ENCODE measurements at places on chromosomes 2 and 18. TPM values are rescaled to one million over a fixed set of nuclear protein-coding genes. Genes with fewer than 3 reads are reported as not detected.

Gene AGXT
- not detected for total RNA-seq

Gene EVX2
- total RNA-seq, result not detected

Gene KIAA2012
- not detected for total RNA-seq

Gene PHOSPHO2
- 4.4 TPM for total RNA-seq

Gene ZNF521
- total RNA-seq, result not detected

DNA sequence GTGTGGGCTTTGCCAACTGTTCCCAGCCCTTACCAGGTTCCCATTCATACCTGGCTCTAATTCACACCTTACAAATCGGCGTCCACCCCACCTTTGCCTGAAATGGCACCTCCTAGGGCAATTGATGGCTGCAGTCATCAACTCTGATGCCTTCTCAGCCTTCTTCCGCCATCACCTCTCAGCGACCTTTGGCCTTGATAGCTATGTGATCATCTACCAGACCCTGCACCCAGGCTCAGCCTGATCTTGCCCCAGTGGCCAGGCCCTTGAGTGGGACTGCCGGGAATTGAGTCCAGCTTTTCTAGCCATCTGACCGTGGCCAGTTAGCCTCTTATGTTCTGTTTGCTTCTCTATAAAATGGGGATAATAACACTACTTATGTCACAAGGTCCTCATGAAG, 32.5 kb downstream of the PSD4 start:
- no peak for DNase-seq
- H3K36me3 ChIP-seq, result no peaks in the 10 kb centered on the region
- no peaks in the 10 kb centered on the region for H3K27me3 ChIP-seq
- no peak overlapping the region for H3K4me3 ChIP-seq

DNA sequence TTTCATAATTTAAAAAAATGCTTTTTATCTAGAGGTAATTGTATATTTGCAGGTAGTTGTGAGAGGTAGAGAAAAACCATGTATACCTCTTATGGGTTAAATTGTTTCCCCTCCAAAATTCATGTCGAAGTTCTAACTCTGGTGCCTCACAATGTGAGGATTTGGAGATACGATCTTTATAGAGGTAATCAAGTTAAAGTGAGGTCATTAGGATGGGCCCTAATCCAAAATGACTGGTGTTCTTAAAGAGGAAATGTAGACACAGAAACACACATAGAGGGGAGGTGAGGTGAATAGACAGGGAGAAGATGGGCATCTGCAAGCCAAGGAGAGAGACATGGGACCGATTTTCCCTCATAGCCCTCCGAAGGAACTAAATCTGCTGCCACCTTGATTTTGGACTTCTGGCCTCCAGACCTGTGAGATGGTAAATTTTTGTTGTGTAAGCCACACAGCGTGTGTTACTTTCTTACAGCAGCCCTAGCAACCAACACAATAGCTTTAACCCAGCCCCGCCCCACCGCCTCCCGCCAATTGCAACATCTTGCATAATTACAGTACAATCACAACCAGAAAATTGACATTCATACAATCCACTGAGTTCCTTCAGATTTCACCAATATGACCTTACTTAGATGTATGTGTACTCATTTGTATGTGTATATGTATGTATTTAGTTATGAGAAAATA, 208.9 kb downstream of the MIB1 start:
- H3K27ac ChIP-seq, result no peak overlapping the region
- H3K4me1 ChIP-seq, result no peaks in the 10 kb centered on the region
- H3K27me3 ChIP-seq, result peaks cover 23% of the 10 kb centered on the region
- no peak overlapping the region for H3K4me3 ChIP-seq
- no peaks in the 10 kb centered on the region for H3K36me3 ChIP-seq

DNA sequence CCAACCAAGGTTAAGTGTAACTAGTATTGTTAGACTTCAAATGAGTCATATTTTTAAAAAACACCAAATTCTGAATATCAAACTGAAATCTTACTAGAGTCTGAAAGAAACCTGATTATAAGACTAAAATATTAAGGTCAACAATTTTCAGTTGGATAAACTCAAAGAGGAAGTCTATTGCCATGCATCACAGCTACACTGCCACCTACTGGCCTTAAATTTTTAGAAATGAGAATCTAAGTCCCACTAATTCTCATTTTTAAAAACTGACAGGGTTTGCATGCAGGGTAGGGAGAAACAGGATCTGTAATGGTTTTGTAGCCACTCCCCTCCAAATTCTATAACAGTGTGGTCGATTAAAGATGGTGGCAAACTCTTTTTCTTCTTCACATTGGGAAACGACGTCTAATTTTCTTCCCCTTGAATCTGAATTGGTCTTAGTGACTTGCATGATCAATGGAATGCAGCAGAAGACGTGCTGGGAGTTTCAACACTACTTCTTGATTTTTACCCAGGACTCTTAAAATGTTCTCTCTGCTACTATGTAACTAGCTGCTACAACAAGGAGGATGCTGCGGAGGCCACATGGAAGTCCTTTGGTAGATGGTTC, 176.1 kb upstream of the SESTD1 start:
- no peak overlapping the region for H3K27ac ChIP-seq
- peaks cover 29% of the 10 kb centered on the region for H3K27me3 ChIP-seq
- DNase-seq, result no peak
- no peaks in the 10 kb centered on the region for H3K36me3 ChIP-seq
- H3K4me1 ChIP-seq, result no peaks in the 10 kb centered on the region

- H3K27me3 ChIP-seq, result no peaks in the 10 kb centered on the region
- peaks cover 41% of the 10 kb centered on the region for H3K36me3 ChIP-seq
- H3K4me3 ChIP-seq, result no peak overlapping the region
- DNase-seq, result no peak
These were observed 39.7 kb downstream of the VIL1 start for GRCh38 chr2:218458598-218458997.

DNA sequence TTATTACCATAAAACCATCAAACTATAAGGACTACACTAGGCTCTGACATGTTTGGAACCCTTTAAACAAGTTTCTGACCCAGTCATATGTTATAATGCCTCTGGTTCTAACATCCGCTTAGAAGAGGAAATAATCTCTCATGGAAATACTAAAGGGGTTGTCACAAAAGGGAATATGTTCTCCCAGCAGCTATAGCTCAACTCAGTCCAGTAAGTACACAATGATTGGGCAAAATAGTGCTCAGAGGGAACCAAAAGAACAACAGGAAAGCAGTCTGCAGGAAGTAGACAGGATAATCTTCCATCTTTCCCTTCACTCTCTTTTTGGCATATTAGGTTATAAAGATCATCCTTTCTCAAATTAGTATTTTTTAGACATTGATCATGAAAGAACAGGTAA, 4.3 kb downstream of the SRBD1 start:
- no peak overlapping the region for H3K4me3 ChIP-seq
- DNase-seq, result no peak
- H3K36me3 ChIP-seq, result peaks cover 3% of the 10 kb centered on the region
- peaks cover 20% of the 10 kb centered on the region for H3K4me1 ChIP-seq

- peaks cover 24% of the 10 kb centered on the region for H3K27me3 ChIP-seq
- no peaks in the 10 kb centered on the region for H3K36me3 ChIP-seq
- H3K4me3 ChIP-seq, result no peak overlapping the region
- H3K4me1 ChIP-seq, result no peaks in the 10 kb centered on the region
These were observed 259.4 kb downstream of the GBX2 start for GRCh38 chr2:235908826-235909225.

GRCh38 chr18:40904295-40904694, 1050.7 kb upstream of the PIK3C3 start:
- H3K4me3 ChIP-seq, result no peak overlapping the region
- no peak overlapping the region for H3K27ac ChIP-seq
- H3K4me1 ChIP-seq, result no peaks in the 10 kb centered on the region
- H3K36me3 ChIP-seq, result no peaks in the 10 kb centered on the region

DNA sequence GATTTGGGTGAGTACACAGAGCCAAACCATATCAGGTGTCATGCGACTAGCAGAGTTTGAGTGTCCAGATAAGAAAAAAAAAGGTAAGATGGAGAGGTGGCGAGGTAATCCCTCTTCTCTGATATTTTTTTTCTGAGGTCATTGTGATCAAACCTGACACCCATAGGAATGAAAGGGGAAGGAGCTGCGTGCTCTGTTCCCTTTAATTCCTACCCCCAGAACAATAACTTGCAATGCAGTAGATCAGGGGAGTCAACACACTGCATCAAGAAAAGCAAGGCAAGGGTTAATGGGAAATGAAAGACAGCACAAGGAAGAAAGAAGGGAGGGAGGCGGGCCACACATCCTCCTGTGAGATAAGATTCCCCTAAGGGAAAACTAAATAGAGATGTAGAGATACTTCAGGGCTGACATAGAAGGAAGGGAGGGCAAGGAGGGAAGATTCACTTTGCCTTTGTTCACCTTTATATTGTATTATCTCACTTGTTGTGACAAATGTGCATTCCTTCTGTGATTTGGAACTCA, 132.8 kb downstream of the CD226 start:
- no peaks in the 10 kb centered on the region for H3K27me3 ChIP-seq
- no peaks in the 10 kb centered on the region for H3K4me1 ChIP-seq
- H3K4me3 ChIP-seq, result no peak overlapping the region
- H3K36me3 ChIP-seq, result peaks cover under 1% of the 10 kb centered on the region

DNA sequence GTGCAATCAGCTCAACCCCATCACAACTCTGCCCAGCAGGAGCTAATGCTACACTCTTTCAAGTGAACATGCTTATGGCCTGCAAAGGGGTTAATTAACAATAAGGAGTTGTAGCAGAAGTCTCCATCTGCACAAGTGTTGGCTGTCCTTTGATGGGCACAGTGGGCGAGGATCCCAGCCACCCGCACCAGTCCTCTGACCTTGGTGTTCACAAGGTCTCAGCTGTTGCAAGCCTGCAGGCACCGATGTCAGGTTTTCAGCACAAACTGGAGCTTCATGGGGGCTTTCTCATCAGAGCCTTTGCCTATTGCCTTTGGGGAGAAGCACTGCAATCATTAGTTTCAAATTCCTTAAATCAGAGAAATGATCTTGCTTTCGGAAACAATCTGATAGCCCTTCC, 60.9 kb upstream of the TMEM178A start:
- peaks cover 6% of the 10 kb centered on the region for H3K4me1 ChIP-seq
- no peak overlapping the region for H3K27ac ChIP-seq
- no peak for DNase-seq
- peaks cover 15% of the 10 kb centered on the region for H3K27me3 ChIP-seq
- H3K36me3 ChIP-seq, result no peaks in the 10 kb centered on the region
- no peak overlapping the region for H3K4me3 ChIP-seq

- no peaks in the 10 kb centered on the region for H3K4me1 ChIP-seq
- no peaks in the 10 kb centered on the region for H3K36me3 ChIP-seq
- no peak overlapping the region for H3K4me3 ChIP-seq
- DNase-seq, result no peak
- no peaks in the 10 kb centered on the region for H3K27me3 ChIP-seq
These were observed 22.1 kb upstream of the RMDN2 start for GRCh38 chr2:37902991-37903390.

DNA sequence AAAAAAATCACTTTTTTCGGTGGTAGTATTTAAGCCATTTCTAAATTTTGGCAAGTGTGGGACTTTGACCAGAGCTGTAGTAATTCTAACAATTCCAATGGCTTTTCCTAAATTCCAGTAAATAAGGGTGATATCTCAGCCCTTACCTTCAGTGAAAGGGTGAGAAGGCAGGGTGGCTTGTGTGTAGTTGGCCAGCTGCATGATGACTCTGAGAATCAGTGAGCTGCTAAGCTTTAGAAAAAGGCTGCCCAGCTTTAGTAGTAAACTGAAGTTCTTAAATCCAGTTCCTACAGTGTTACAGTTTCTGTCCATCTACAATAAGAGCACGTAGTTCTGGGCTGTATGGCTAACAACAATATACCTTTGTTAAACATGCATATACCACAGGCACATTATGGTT, 42.0 kb downstream of the OXER1 start:
- no peak overlapping the region for H3K27ac ChIP-seq
- peaks cover 30% of the 10 kb centered on the region for H3K4me1 ChIP-seq
- DNase-seq, result no peak
- H3K36me3 ChIP-seq, result peaks cover 4% of the 10 kb centered on the region
- no peak overlapping the region for H3K4me3 ChIP-seq

DNA sequence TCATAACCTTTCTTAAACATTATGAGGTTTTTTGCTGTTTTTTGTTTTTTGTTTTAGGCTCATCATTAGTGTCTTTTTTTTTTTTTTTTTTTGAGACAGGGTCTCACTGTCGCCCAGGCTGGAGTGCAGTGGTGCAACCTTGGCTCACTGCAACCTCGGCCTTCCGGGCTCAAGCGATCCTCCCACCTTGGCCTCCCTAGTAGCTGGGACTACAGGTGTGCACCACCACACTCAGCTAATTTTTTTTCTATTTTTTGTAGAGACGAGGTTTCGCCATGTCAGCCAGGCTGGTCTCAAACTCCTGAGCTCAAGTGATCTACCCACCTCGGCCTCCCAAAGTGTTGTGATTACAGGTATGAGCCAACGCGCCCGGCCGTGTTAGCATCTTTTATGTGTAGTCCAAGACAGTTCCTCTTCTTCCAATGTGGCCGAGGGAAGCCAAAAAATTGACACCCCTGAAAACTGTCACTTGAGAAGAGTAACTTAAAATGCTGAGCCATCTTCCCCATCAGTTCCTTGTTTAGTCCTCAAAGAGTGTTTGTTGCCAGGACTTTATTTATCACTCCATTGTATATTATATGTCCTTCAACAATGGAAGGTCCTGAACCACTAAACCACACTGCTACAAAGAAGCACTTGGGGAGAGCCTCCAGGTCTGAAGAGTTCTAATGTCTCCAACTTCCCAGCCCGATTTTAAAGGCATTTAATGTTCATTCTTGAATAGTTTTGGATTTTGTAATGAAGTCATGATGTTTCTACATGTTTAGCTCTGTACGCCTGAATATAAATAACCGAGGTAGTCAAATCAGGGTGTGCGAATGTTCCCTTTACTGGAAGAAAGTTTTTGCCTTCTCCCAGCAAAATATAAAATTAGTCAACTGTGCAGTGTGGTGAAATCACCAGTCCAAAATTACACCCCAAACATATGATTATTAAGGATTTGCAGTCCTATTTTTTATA, 26.4 kb downstream of the ZNF516 start:
- H3K27ac ChIP-seq, result peak overlapping the region; percentile 89
- peaks cover 38% of the 10 kb centered on the region for H3K4me1 ChIP-seq
- peak overlapping the region; percentile 68 for H3K4me3 ChIP-seq
- H3K36me3 ChIP-seq, result no peaks in the 10 kb centered on the region

DNA sequence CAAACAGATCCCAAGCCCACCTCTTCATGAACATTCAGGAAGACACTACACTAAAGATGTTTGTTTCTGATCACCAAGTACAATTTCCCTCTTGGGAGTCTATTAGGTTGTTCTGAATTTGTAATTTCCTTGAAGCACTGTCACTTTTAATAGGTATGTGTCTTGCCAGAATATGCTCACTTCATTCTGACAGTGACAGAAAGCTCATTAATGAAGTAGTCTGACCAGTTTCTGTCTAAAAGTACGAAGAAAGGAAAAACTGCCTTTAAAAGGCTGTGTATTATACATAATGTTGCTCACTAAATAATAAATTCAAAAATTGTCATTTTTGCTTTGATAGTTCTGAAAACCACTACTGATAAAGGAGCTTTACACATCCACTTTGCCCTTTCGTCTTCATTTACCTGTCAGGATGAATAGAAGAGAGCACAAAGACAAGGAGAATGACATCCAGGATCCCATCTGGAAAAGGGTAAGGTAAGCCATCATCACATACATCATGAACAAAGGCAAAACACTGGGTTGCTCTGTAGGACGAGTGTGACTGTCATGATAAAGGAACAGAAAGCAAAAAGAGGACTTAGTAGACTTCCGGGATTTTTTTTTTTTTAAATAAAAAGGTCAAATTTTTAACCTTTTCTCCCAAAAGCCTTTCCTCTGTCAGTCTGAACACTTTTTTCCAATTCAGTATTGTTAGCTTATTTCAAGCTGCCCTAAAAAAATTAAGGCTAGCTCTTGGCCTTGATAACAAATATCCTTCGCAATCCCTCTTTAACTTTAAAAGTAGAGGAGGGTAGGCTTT, 103.4 kb downstream of the METTL8 start:
- peaks cover 36% of the 10 kb centered on the region for H3K4me1 ChIP-seq
- no peaks in the 10 kb centered on the region for H3K27me3 ChIP-seq
- H3K4me3 ChIP-seq, result no peak overlapping the region
- no peak for DNase-seq
- H3K36me3 ChIP-seq, result peaks cover 6% of the 10 kb centered on the region
